ENCODE measurements at places on chromosomes 16 and 17. TPM values are rescaled to one million over a fixed set of nuclear protein-coding genes. Genes with fewer than 3 reads are reported as not detected.

ZNF768 gene
- total RNA-seq: 42.9 TPM

CCL5 gene
- total RNA-seq: 2.0 TPM

TPSG1 gene
- total RNA-seq: 0.10 TPM

GLP2R gene
- total RNA-seq: 10.4 TPM

TP53TG3B gene
- total RNA-seq: not detected

TK2 gene
- 17.2 TPM for total RNA-seq

ZDHHC1 gene
- total RNA-seq: 5.3 TPM

FKBP10 gene
- total RNA-seq: 108 TPM

All from A549 treated with DMSO at 1 μM for 4 hours (cell line).